Ammon's horn (tissue), 1 donor: ENCODE measurements at places on chromosomes 12 and 14.

DNA sequence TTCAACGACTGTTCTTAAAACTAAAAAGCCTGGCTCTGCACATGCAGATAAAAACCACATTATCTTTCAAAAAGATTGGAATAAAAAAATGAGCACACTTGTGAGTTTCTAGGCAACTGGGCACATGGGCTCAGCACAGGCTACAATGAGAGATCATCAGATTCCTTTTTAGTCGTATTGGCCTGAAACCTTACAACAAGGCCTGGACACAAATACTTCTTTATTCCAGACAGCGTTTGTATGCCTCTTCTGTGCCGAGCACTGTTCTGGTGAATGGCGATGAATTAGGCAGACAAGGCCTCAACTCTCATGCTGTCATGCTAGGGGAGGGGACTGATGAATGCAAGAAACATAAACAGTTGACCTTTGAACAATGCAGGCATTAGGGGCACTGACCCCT lies 463.0 kb downstream of the AACS start:
- peak; percentile 96 for DNase-seq

- DNase-seq, result no peak
Measured at GRCh38 chr12:49201595-49202295, 12.9 kb upstream of the TUBA1A start.

GRCh38 chr12:120639771-120640721 lies at the start of gene CABP1:
Gene CABP1 (plus strand): TSS chr12:120640626. CDS start chr12:120640686, 60 bp downstream.
- DNase-seq, result no peak

DNA sequence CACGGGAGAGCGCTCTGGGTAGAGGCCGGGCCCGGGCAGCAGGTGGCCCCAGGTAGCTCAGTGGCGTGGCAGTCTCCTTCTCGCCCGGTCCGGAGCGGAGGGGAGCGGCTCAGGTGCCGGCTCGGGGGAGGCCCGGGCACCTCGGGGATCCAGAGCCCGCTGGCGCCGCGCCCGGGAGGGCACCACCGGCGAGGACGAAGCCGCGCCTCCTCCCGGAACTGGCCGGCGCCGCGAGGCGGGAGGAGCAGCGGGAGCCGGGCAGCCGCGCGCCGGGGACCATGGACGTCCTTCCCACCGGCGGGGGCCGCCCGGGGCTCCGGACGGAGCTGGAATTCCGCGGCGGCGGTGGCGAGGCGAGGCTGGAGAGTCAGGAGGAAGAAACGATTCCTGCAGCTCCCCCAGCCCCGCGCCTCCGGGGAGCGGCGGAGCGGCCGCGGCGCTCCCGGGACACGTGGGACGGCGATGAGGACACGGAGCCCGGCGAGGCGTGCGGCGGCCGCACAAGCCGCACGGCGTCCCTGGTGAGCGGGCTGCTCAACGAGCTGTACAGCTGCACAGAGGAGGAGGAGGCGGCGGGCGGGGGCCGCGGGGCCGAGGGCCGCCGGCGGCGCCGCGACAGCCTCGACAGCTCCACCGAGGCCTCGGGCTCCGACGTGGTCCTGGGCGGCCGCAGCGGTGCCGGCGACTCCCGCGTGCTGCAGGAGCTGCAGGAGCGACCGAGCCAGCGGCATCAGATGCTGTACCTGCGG lies 21.5 kb upstream of the GNS start:
- DNase-seq, result no peak

GRCh38 chr12:68932128-68932960 lies 627 bp downstream of the CPM start:
- peak; percentile 40 for DNase-seq

DNA sequence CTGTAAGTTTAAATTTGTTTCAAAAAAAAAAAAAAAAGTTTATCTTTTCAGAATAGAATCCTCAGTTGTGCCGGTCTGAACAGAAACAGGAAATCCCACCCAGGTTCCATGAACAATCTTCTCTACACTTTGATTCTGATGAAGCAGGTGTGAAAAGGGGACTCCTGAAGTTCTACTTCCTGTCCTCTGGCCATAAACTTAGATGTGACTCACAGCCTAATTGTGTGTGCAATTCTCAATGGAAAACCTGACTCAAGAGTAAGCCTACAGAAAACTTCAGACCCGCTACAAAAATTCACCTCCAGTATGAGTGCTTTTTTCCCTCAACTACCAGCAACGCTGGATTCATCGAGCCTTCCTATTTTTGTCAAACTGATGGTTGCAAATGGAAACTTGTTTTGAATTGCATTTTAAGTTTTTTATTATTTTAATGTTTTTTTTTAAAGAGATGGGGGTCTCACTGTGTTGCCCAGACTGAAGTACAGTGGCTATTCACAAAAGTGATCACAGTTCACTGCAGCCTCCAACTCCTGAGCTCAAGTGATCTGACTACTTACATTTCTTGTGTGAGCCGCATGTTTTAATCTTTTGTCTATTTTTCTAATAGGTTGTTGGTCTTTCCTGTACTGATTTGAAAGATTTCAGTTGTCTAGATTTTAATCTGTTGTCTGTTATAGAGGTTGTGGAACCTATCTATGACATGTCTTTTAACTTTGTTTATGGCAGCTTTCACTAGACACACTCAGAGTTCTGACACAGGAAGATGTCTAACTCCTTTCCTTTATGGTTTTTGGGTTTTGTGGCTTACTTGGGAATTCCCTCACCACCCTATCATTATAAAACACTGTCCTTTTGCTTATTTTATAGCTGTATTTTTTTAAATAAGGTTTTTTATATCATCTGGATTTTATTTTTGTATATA lies 37.6 kb downstream of the ATG14 start:
- DNase-seq, result no peak

DNA sequence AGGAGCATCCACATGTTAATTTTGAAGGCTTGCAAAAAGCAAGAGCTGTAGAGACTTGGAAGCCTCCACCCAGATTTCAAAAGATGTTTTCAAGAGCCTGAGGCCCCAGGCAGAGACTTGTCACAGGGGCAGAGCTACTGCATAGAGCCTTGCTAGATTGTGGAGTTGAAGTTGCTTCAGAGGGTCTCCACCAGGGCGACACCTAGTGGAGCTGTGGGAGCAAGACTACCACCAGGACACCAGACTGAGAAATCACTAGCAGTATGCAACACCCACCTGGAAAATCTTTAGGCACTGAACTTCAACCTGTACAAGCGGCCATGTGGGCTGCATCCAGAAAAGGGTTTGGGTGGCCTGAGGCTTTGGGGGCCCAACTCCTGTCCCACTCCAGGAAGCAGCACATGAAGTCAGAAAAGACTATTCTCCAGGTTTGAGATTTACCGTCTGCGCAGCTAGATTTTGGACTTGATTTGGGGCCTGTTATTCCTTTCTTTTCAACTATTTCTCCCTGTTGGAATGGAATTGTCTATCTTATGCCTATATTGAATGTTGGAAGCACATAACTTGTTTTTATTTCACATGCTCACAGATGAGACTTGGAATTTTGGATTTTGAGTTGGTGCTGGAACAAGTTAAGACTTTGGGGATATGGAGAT lies 508.6 kb downstream of the FLRT2 start:
- DNase-seq, result peak; percentile 49

- no peak for DNase-seq
Measured at GRCh38 chr12:27253347-27253746, 9.3 kb downstream of the STK38L start.

GRCh38 chr14:94041551-94042346 lies 15.6 kb downstream of the OTUB2 start:
- DNase-seq, result no peak

- no peak for DNase-seq
Measured at GRCh38 chr14:77037938-77038568, 9.5 kb upstream of the IRF2BPL start.

DNA sequence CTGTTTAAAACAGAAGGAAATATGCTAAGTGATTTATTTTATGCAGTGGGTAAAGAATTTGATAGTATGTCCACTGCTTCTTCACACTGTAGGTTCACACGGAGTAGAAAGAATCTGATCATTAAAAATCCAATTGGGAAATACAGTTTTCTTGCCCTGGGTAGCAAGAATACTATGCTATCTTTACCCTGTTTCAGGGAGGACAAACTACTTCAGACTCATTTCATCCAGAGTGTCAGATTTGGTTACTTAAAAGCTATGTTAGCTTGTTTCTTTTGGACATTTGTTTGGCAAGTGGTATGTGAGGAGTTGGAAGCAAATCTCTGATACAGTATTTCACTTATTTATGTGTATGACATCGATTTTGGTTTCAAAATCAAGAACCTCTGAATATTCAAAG lies 4.3 kb downstream of the FRS2 start:
- no peak for DNase-seq

- no peak for DNase-seq
Measured at GRCh38 chr14:101451166-101451565, 110.1 kb upstream of the DIO3 start.

DNA sequence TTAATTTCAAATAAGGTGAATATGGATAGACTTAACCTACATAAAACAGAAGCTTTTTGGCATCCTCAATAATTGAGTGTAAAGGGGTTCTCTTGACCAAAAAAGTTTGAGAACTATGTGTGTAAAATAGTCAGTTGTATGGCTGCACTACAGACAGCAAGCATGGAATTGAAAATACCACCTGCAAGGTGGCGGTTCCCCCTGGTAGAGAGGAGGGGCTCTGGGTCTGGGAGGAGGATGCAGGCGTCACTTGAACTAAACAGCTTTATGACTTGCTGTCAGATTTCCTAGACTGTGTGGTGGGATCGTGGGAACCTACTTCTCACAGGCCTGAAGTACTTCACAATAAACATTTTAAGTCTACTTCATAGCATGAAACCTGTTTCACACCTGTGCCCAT lies 6.3 kb downstream of the EVL start:
- no peak for DNase-seq

DNA sequence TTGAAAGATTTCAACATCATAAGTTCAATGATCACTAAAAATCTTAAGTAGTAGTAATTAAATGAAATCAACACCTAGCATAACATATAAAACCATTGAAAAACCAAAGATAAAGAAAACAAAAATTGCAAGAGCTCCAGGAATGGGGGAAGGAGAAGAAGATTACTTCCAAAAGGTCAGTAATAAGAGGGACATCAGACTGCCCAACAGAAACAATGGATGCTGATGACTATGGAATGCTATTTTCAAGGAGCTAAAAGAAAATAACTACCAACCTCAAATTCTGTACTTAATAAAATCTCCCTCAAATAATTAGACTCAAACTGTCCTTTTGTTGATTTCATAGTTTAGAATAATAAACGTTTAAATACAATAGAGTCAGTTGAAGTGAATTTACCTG lies 314.5 kb upstream of the LMO3 start:
- DNase-seq, result no peak

- no peak for DNase-seq
Measured at GRCh38 chr14:55127460-55127951, 1.5 kb upstream of the LGALS3 start.

DNA sequence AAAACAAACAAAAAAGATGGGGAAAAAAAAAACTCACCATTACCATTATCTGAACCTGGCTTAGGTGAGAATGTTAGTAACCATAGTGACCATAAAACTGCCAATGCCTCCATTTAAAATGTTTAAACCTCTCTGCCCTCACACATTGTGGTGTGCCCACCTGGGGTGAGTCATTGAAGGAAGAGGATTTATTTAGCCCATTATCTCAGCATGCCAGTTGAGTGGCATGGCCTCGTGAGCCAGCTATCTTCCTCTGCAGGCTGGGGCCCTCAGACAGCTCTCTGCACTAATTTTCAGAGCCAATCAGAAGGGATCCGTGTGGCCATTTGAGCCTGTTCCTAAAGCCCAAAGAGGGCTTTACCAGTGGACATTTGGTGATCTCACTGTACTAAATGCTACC lies 81.8 kb upstream of the CCDC198 start:
- DNase-seq, result no peak

GRCh38 chr12:25119020-25119419 lies 75.9 kb downstream of the DNAI7 start:
- no peak for DNase-seq

DNA sequence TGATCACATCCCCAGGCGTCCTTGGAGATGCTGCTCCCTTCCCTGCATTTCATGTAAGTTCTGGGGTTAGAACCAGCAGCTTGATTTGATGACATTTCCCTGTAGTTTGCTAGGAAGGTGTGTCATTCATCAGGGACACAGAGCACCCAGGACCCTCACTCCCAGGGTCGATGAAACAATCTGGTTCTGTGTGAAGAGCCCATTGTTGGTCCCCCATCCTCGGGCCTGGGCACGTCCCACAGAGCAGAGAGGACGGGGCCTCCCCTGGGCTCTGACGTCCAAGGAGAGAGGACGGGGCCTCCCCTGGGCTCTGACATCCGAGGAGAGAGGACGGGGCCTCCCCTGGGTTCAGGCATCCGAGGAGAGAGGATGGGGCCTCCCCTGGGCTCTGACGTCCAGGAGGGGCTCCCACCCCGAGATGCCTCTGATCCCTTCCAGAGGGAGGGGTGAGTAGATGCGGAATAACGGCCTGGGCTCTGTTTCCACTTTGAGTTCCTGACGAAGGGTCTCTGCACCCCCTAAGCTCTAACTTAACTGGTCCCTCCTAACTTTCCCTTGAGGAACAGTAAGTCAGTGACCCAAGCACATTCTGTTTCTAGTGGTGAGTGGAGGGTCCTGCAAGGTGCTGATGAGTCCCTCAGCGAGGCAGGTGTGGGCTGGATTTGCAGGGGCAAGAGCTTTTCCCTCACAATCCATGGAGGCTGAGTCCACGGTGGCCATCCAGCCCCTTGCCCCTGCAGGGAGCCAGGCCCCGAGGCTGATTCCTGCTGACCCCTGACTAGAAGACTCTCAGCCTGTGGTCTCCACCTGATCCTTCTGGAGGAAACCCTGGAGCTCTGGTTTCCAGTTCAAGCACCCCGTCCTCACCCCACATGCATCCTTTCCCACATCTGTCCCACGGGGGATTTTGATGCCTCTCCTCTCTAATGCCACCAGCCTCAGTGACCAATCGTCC lies 35.5 kb upstream of the SFSWAP start:
- no peak for DNase-seq

GRCh38 chr12:109597795-109598427 lies 24.3 kb downstream of the MVK start:
- peak; percentile 92 for DNase-seq

- peak; percentile 43 for DNase-seq
Measured at GRCh38 chr14:26597071-26597588, 703 bp downstream of the NOVA1 start.

GRCh38 chr14:95480109-95480886 lies 36.2 kb downstream of the SYNE3 start:
- no peak for DNase-seq

DNA sequence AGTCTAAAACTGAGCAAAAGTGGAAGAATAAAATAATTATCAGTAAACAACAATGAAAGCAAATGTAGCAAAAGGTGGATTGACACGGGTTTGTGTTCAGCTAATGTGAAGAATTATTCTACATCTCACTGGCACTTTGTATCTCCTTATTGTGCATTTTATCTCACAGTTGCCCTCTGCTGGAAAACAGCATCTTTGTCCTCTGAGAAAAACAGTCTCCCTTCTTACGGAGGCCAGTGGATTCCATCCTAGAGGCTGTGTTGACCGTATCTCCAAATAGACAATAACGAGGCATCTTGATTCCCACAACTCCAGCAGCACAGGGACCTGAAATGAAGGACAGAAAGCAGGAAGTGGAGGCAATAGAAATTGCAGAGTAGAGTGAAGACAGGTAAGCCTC lies 51.3 kb upstream of the PLBD1 start:
- DNase-seq, result peak; percentile 40

GRCh38 chr12:3200814-3201233 lies 123.6 kb downstream of the TSPAN9 start:
- DNase-seq, result no peak
